ENCODE measurements at places on chromosomes 2 and 18.

DNA sequence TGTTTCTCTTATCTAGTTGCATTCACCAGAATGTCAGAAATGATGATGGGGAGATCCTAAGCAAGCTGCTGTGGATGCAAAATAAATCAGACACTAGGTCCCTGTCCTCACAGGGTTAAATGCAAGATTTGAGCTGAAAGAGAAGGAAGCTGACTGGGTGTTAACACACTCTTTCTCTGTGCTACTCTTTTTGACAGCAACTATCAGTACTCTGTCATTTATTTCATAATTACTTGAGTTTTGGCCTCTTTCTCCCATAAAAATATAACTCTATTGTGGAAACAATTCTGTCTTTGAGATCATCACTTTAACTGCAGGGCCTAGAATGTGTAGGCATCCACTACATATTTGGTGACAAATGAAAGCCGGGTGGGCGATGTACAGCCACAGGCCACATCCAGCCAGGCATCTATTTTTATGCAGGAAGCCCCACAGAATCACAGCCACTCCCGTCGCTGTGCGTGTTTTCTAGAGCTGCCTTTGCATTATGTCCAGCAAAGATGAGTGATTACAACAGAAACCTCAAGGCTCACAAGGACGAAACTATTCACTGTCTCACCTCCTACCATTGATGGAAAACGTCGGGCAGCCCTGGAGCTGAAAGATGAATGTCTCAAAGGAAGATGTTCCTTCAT, 849.0 kb downstream of the RNF144A start:
- DNase-seq: no peak

DNA sequence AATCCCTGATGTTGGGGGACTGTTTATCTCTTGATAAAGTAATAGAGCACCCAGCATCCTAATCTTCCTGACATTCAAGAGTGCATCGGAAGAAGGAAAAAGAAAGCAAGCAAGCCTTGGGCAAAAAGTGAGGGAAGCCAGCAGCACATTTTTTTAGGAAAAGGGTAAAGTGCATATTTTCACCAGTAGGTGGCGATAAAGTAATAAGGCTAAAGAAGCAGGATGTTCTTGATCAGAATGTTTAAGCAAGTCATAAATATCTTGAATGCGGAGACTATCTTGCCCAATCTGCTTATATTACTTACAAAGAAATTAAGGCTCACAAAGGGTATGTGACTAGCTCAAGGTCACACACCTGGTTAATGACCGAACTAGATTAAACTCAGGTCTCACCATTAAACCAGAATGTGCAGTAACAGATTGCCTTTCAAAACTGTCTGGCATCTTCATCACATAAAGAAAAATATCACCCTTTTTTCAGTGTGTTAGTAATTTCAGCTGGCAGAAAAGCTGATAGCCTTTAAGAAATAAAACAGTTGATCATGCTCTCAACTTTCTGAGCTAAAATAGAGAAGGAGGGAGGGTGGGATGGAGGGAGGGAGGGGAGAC, 83.8 kb downstream of the VIT start:
- DNase-seq: no peak

DNA sequence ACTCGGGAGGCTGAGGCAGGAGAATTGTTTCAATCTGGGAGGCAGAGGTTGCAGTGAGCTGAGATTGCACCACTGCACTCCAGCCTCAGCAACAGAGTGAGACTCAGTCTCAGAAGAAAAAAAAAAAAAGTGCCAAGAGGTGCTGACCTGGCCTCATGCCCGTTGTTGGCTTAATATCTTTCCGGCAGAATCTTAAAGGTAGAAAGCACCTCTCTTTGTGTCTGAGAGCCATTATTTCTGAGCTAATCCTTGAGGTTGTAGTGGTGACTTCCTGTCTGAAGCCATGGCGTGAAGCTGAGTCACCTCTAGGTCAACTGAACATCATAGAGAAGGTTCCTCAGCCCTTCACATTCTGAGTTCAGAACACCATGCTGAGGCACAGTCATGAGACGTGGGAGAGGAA, 60.4 kb downstream of the WDSUB1 start:
- no peak for DNase-seq

- no peak for DNase-seq
These were observed 31.3 kb downstream of the CYP27C1 start for GRCh38 chr2:127188797-127189196.

GRCh38 chr2:195759877-195760276, 102.9 kb downstream of the SLC39A10 start:
- no peak for DNase-seq

DNA sequence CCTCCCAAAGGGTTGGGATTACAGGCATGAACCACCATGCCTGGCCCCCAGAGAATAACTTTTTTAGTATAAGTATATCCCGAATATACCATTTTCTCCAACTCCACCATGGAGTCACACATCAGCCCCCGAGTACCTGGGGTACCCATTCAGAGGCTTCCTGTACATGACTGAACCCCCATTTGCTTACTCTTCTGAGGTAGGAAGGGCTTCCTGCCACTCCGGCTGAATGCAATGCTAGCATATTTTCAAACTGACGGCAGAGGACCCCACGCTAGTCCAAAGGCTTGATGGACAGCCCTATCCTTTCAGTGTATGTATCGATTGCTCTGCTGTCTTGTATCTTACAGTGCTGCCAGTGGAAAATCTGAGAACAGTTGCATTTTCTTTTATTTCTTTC, 220.6 kb upstream of the SH3BP4 start:
- no peak for DNase-seq

GRCh38 chr2:174551697-174552096, 45.9 kb downstream of the WIPF1 start:
- DNase-seq: no peak

DNA sequence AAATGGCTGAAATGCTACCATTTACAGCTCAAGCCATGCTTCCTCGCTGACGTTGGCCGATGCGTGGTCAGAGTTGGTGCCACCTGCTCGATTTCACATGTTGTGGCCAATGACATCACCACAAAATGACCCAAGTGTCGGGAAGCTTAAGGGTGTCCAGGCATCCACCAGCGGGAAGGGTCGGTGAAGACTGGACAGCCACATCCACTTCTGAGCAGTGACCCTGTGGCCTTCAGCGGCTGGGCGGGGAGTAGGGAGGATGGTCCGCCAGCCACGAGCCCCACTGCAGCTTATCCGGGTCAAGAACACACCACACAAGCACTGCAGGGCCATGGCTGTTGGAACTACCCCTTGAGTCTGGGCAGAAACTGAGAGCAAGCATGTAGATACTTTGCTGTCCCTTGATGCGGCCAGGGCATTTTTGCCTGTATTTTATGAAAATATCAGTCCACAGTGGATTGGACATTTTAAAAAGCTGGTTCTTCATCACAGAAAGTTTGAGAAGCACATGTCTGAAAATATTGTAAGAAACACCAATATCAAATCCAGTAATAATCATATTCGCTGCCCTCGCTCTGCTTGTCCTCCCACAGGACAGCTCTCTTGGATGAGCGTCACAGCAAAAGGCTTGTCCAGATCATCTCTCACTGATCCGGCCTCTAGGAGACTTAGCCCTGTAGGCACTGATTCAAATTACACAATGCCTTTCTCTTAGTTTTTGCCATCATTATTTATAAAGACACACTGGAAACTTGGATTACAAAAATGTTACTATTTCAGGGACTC, 174.0 kb downstream of the TWIST2 start:
- no peak for DNase-seq
